LHCN-M2 (cell line): ENCODE measurements at places on chromosomes 2 and 18. TPM values are rescaled to one million over a fixed set of nuclear protein-coding genes. Genes with fewer than 3 reads are reported as not detected.

The COA5 gene
- total RNA-seq = 28.3 and 29.1 TPM in 2 replicates

GRCh38 chr2:153005071-153005730, 286.8 kb downstream of the ARL6IP6 start:
- no peak for DNase-seq

- DNase-seq = peak; percentile 98
These were observed 4.5 kb downstream of the ZFP36L2 start for GRCh38 chr2:43221763-43222474.

The NOSTRIN gene
- total RNA-seq = not detected in 2 replicates

The CMPK2 gene
- total RNA-seq = not detected in 2 replicates

The RHBDD1 gene
- 4.4 and 6.6 TPM in 2 replicates for total RNA-seq

- no peak for DNase-seq
These were observed 78.7 kb downstream of the RAB3GAP1 start for GRCh38 chr2:135130751-135131150.

DNA sequence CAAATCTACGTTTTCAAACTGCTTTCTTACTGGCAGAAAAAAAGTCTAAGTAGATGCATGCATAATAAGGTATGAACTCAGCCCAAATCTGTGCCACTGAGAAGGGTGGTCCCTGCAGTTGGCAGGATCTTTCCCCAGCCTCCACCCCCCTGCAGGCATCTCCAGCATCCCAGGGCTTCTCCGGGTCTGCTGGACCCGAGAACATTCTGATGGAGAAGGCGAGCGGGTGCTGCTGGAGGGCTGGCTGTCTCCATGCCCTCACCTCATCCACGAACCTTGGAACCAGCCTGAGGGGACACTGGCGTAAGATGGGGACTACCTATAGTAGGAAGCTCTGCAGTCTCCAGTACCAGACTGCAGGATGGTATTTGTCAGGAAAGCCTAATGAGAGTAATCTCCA, 198.9 kb downstream of the HDAC4 start:
- no peak for DNase-seq

DNA sequence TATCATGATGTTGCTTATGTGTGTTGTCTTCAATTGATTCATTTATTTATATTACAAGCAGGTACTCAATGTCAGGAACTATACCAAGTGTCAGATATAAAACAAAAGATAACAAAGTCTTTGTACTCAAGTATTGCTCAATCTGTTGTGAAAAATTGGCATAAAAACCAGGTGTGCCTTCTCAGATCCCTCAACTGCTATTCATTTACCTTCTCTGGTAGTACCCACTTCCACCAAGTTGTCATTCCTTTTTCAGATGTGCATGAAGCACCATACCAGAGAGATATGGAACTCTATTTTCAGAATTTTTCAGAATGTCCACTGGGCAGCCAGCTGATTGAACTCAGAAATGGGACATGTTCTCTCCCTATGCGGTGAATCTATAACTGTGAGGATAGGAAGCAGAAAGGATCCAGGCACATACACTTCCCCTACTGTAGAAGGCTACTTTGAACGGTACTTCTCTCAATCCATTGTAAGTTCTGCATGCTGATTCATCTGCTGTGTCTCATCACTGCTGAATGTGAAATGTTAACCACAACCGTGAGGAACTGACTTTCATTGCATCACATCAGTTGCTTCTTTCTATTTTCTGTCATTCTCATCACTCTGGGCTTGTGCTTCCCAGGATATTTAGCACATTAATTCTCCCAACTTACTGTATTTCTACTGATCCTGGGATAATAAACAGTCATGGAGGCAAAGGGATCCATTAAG, 1621.3 kb downstream of the SUCLG1 start:
- DNase-seq = peak; percentile 96

DNA sequence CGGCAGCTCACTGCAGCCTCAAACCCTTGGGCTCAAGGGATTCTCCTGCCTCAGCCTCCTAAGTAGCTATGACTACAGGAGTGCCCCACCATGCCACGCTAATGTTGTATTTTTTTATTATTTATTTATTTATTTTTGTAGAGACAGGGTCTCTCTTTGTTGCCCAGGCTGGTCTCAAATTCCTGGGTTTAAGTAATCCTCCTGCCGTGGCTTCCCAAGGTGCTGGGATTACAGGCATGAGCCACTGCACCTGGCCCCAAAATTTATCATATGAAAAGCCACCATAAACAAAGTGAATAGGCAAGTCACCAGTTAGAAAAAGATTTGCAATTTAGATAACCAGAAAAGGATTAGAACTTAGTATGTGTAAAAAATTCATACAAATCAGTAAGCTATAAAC, 138.6 kb upstream of the NCK2 start:
- no peak for DNase-seq

The IMPACT gene
- total RNA-seq = 36.1 and 38.8 TPM in 2 replicates

The MBP gene
- total RNA-seq = under 0.01 and 1.0 TPM in 2 replicates

DNA sequence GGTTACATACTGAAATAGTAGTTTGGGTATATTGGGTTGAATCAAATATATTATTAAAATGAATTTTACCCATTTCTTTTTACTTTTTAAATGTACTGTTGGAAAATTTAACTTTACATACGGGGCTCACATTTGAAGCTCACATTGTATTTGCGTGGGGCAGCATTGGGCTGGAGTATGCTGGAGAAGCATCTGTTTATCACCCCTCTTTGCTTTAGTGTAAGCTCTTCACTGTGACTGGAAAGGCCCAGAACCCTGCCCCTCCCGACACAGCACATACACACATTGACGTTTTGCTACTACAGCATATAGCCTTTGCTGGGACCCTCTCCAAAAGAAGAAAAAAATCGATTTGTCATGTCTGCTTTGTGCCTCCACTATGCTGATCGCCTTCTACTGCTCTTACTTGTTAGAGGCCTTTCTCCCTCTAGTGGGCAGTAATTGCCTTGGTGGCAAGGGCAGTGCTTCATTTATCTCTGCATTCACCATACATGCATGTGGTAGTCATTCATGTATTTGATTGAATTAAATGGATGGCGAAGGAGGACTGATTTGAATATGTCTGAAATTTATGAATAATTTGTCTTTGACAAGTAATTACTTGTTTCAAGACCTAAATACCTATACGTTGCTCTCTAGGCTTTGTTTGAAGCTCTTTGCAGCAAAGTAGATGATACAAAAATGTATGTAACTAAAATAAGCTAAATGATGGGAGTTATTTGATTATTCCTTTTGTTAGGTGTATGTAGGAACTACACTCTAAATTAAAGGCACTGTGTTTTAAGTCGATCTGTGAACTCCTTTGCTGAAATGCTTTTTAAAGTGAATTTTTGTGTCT, 37.4 kb downstream of the VAPA start:
- peak; percentile 56 for DNase-seq

The IL1A gene
- total RNA-seq = not detected in 2 replicates

DNA sequence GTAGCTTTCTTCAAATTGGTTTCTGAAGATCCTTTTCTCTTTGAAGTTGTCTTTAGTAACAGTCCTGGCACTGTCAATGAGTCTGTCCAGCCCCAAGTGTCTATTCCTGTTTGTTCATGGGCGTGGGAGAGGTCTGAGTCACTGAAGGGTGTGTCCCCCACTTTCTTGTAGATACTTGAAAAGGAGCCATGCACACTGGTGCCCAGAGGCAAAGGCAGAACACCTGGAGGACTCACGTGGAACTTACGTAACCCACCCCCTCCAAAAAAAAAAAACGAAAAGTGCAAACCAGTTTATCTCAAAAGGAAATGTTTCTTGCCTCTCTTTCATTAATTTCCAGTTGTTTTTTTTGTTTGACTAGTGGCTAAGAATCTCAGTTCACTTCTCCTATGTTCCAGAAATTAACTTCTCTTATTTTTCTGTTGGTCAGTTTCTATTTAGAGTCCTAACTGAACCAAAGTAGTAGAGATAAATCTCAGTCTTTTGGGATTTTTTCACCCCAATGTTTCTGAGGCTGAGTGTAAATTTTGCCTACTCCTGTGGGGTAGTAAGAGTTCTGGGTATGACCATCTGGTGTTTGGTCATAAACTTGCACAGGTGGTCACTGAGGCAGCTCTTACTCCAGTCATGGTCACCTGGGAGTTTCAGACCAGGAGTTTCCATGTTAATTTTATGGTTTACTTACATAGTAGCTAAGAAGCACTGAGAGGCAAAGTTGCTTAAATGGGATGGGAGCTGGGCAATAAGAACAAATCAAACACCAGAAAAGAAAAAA, 54.9 kb downstream of the DSC3 start:
- DNase-seq = no peak

The ERLEC1 gene
- 59.0 and 77.4 TPM in 2 replicates for total RNA-seq

DNA sequence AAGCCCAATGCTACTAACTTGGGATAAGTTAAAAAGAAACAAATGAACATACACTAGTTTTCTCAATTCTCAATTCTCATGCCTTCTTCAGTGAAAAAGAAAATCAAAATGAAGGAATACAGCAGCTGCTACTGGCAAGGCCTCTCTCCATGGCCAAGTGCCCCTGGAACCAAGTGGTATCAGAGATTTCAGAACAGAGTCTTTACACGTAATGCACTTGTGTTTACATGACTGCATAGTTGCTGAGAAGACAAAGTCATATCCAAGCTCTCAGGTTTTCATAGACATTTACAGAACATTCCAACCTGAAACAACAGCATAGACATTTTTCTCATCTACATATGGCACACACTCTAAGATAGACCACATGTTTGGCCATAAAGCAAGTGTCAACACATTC, 789.9 kb downstream of the CBLN2 start:
- DNase-seq = no peak

DNA sequence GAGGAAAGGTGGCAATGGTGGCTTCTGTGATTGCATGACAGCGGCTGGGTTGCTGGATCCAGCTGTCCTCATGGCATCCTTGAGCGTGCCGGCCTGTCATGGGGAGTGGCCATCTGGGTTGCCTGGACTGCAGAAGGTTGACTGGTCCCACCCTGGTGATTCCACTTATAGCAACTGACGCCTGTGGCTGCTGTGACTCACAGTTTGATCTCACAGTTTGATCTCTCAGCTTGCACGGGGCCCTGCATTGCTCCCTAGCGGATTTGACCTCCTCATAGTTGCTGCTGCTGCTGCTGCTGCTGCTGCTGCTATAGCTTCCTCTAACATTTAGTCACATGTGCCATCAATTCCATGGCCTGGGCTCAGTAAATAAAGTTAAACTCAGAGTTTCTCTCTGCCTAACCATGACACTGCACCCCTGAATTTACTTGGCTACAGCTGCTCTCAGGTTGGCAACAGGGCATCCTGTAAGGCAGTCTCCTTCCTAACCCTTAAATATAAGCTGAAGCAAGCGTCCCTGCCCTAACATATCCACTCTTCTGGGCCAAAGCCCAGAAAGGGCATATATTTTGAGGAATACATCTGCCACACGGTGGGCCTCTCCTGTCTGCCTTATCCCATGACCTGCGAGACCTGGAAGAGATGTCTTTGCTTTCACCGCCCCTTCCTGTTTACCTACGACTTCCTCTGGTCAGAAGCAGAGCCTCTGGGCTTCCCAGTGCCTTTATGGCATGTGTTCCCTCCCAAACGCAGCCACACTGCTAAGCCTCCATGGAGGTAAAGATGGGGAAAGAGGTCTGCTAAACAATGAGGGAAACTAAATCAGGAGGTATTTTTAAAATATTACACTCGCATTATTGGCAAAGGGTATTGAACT, 37.8 kb upstream of the CCDC150 start:
- DNase-seq = peak; percentile 98

GRCh38 chr2:128578406-128579390, 260.0 kb upstream of the HS6ST1 start:
- no peak for DNase-seq

DNA sequence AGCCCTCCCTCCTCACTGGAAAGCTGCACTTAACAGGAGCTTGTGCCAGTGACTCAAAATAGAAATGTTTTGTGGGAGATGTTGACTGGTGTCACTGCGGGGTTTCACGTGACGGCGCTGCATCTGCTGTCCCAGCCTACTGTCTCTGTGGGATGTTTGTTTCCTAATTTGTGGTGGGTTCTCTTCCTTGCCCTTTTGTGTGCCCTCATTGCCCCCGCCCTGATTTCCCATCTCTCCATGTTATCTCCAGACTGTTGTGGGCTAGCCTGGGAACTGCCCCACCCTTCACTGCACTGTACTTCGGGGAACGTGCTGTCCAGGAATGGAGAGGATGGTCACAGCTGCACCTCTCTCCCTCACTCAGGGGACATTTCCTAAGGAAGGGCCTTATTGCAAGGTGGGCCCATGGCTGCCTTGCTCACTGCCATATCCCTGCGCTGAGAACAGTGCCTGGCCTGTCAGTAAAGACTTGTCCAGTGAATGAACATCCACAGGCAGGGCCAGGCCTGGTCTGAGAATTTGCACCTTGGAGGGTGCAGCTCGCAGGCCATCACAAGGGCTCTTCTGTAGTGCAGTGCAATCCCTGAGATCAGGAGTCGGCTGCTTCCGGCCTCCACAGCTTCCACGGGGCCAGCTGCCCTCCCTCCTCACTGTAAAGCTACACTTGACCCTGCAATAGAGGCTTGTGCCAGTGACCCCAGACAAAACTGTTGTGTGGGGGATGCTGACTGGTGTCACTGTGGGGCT, 18.1 kb downstream of the ZAP70 start:
- DNase-seq = no peak

The CD8B2 gene
- total RNA-seq = not detected in 2 replicates

- DNase-seq = no peak
These were observed 70.2 kb upstream of the FSHR start for GRCh38 chr2:49224426-49225010.

The HDAC4 gene
- total RNA-seq = 7.6 and 26.8 TPM in 2 replicates

DNA sequence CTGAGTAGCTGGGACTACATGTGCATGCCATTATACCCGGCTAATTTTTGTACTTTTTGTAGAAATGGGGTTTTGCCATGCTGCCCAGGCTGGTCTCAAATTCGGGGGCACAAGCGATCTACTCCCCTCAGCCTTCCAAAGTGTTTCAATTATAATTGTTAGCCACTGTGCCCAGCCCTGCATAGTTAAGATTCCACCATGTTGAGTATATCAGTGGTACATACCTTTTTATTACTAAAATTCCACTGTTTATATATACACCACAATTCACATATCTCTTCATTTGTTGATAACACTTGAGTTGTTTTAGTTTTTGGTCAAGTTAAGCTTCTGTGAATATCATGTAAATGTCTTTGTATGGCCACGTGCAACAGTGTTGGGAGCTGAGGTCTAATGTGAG, 12.8 kb upstream of the FMNL2 start:
- DNase-seq = no peak

- peak; percentile 17 for DNase-seq
These were observed 376.6 kb downstream of the HRH4 start for GRCh38 chr18:24837066-24837465.

The MC4R gene
- not detected in 2 replicates for total RNA-seq

GRCh38 chr2:8115456-8115855, 566.4 kb upstream of the ID2 start:
- no peak for DNase-seq

- no peak for DNase-seq
These were observed 114.1 kb downstream of the TRABD2A start for GRCh38 chr2:84766791-84767190.

DNA sequence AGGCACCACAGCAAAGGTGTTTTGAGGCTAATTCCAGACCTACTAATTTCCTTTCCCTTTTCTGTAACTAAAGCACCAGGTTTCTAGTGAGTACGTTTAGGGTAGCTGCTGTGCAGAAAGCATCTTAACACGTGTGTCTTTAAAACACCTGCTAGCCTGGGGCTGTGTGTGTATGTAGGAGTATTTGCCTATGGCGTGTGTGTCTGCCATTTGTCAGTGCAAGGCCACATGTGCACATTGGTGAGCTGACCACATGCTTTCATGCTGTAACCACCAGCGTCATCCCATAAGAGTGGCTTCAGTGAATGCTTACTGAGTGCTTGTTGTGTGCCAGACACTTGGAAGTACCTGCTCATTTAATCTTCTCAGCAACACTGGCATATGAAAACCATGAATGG, 241.6 kb downstream of the SEPTIN10 start:
- DNase-seq = no peak

GRCh38 chr2:118112771-118113334, 24.6 kb downstream of the INSIG2 start:
- DNase-seq = peak; percentile 68

- peak; percentile 30 for DNase-seq
These were observed 451.1 kb upstream of the TRIB2 start for GRCh38 chr2:12265646-12266045.

The PCARE gene
- total RNA-seq = not detected in 2 replicates
